ENCODE measurements at places on chromosomes 2 and 18.

- DNase-seq = no peak
Measured at GRCh38 chr2:238638100-238638981, 209.5 kb upstream of the TWIST2 start.

DNA sequence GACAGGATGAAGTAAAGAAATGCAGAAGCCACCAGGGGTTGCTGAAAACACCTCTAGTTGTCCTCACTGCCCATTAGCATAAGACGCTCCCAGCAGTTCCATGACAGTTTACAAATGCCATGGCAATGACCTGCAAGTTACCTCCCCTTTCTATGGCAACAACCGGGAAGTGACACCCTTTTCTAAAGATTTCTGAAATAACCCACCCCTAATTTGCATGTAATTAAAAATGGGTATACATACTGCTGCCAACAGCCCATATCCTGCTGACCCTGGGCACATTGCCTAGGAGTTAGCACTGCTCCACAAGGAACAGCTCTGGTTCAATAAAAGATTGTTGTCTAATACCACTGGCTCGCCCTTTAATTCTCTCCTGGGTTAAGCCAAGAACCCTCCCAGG lies 178.3 kb upstream of the LRATD1 start:
- DNase-seq = no peak

DNA sequence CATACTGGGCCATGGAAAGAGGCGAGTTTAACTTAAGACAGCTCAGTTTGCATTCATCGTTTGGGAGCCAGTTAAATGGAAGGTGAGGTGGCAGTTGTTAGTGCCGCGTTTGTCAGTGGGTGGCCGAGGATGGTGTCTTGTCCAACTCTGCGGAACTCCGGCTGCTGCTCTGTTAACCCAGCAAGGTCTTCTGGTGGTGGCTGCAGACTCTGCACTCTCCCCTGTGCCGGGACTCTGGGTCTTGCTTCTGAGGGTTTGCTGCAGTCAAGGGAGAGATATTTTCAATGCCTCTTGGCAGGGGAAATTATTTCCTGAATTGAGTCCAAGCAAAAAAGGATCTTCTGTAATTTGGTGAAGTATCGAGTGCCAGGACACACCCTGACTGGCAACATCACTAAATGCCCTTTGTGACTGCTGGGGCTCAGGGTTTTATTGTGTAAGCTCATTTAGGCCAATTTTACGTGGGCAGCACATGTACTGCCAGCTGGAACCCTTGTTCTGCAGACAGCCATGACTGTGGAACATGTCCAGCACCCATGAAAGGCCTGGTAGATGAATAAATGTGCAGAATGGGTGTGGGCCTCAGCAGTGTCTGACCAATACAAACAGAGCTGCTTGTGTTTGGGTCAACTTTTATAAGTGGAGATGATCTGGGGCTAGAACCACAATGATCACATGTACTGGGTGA lies 58.1 kb downstream of the IL1R2 start:
- no peak for DNase-seq

GRCh38 chr2:226483143-226483542 lies 316.5 kb downstream of the IRS1 start:
- peak; percentile 52 for DNase-seq

GRCh38 chr2:206856513-206856912 lies 82.8 kb upstream of the CPO start:
- DNase-seq = peak; percentile 35

DNA sequence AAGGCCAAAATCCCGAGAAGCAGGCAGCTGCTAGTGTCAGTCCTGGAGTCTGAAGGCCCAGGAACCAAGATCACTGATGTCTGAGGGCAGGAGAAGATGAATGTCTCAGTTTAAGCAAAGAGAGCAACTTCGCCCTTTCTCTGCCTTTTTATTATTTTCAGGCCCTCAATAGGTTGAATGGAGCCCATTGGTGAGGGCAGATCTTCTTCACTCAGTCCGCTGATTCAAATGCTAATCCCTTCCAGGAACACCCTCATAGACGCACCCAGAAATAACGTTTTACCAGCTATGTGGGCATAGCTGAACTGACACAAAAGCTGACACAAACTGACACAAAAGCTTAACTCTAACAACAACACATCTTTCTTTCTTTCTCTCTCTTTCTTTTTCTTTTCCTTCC lies 78.0 kb upstream of the KCNJ3 start:
- no peak for DNase-seq

GRCh38 chr2:190043441-190043840 lies 19.1 kb downstream of the MSTN start:
- peak; percentile 75 for DNase-seq

Data from amniotic epithelial cell (primary cell).